GM18507 (cell line): ENCODE measurements at places on chromosomes 12 and 14.
A peak's percentile ranks its signal among the peaks of the same experiment; 100 is the strongest.

GRCh38 chr12:122161682-122162081, 12.3 kb downstream of the IL31 start:
- DNase-seq, result no peak

DNA sequence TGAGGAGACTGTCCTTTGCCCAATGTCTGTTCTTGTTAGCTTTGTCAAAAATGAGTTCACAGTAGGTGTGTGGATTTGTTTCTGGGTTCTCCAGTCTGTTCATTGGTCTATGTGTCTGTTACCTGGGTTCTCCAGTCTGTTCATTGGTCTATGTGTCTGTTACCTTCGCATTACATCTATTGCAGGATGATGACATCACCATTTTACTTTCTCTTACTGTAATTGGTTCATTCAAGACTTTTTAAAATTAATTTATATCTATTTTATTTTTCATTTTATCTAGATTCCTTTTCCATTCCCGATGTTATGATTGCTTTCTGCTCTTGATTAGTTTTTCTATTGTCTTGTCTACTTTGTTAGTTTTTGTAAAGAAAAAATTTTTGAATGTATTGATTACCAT, 615.5 kb downstream of the SOX5 start:
- no peak for DNase-seq

DNA sequence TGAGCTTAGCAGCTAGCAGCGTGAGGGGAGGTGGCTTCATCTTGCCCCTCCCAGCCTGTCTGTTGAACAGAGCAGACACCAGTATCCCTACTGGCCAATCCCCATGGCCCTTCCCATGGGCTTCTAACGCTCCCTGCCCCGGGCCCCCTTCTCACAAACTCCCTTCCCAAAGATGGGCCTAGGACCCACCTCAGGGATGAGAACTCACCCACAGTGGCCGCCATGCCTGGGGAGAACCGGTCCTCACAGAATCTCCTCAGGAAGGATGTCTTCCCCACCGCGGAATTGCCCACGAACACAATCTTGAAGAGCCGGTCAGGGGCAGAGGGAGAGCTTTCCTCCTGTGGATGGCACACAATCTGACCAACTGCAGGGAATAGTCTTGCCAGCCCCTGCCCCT, 119.5 kb downstream of the CRACR2A start:
- DNase-seq, result no peak

- no peak for DNase-seq
Observed at GRCh38 chr14:29856516-29856915, 71.1 kb downstream of the PRKD1 start.

DNA sequence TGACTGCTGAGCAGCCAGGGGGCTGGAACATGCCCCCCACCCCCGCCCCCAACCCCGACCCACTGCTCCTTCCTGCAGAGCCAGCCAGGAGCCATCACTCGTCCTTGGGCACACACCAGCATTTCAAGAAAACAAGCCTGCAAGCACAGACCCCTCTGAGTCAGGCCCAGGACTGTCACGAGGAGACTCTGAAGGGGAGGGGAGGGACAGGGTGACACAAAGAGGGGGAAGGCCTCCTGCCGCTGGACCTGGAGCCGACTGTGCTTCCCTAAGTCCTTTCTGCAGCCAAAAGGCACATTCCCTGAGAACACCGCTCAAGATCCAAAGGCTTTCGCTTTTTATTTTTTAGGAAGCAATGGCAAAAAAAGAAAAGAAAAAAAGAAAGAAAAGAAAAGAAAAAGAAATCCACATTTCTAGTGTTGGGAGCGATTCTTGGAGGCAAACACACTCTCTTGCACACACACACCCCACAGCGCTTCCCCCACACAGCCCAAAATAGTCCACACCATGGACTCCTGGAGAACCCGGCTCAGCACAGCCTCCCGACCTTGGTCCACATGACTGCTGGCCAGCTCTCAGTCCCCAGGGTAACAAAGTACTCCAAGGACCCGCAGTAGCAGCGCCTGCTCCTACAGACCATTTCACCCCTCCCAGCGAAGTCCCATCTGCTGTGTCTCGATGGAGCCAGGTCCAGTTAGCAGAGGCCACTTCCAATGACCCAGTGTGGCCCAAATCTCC, 101.7 kb downstream of the DPF3 start:
- DNase-seq, result no peak

- DNase-seq, result no peak
Observed at GRCh38 chr12:59076622-59077021, 156.3 kb upstream of the LRIG3 start.

DNA sequence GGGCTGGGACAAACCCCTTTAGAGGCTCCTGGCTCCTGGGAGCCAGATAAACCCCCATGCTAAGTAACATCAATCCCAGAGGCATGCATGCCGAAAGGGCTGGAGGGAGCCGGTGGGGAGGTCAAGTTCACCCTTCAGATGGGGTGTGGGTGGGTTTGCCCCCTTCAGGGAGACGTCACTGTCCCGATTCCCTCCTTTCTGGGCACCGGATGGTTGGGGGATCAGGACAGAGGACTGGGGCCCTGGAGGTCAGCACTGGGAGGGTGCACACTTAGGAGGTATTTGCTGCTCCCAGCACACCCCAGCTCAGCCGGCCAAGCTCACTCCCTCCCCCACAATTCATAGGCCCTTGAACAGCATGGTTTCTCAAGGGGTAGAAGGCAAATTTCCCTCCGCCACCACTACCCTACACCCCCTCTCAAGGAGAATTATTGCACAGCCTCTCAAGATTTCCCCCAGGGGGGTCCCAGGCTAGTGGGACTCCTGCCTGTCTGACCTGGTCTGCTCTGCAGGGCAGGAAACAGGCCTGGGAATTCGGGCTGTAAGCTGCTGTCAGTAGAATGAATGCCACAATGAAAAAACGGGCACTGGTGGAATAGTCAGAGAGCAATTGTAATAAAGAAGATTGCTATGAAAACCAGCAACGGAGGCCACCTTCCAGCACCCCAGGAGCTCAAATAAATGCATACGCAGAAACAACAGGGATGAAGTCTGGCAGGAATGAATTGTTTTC, 63.5 kb downstream of the GALNT16 start:
- no peak for DNase-seq

DNA sequence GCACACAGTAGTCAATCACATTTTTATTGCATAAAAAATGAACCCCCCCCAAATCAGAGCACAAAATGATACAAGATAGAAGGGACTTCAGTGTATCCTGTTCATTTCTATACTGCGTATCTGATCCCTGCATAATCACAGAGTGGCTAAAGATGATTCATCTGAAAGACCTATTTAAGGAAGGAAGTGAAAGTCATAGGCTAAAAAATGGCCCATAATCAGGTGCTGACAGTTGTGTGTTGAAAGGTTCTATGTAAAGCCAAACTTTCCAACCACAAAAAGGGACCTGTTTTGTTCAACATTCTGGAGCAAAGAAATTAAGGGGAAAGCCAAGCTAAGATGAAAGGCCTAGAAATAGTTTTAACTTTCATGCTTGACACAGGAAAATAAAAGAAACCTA, 147.8 kb upstream of the ATP2B1 start:
- peak; percentile 30 for DNase-seq

GRCh38 chr14:23580948-23581281, 2.3 kb upstream of the JPH4 start:
- DNase-seq, result no peak

GRCh38 chr14:58535044-58535443, 102.7 kb upstream of the DACT1 start:
- no peak for DNase-seq
